ENCODE measurements at places on chromosomes 3 and 15.

GRCh38 chr15:80242132-80242769 is 9.8 kb downstream of the CTXND1 start:
- no peak for DNase-seq

- DNase-seq, result no peak
Measured at GRCh38 chr15:83585601-83586335, 68.2 kb upstream of the ADAMTSL3 start.

GRCh38 chr15:73305331-73306211 is 63.2 kb downstream of the HCN4 start:
- no peak for DNase-seq

GRCh38 chr3:73504239-73504638 is 120.5 kb downstream of the PDZRN3 start:
- no peak for DNase-seq

GRCh38 chr3:39268549-39268900 is 11.3 kb downstream of the CX3CR1 start:
- no peak for DNase-seq

GRCh38 chr15:56320316-56320715 is 44.9 kb upstream of the TEX9 start:
- no peak for DNase-seq

- DNase-seq, result no peak
Measured at GRCh38 chr3:87468235-87468634, 191.9 kb upstream of the POU1F1 start.

DNA sequence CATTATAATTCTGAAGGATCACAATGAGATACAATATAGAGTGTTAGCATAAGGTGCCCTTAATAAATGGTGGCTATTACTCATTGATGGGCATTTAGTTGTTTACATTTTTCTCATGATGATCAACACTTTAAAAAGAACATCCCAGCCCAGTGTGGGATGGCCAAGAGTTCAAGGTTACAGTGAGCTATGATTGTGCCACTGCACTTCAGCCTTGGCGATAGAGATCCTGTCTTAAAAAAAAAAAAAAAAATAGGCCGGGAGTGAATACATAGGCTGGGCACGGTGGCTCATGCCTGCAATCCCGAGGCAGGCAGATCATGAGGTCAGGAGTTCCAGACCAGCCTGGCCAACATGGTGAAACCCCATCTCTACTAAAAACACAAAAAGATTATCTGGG is 1.6 kb upstream of the FXR1 start:
- DNase-seq, result no peak

DNA sequence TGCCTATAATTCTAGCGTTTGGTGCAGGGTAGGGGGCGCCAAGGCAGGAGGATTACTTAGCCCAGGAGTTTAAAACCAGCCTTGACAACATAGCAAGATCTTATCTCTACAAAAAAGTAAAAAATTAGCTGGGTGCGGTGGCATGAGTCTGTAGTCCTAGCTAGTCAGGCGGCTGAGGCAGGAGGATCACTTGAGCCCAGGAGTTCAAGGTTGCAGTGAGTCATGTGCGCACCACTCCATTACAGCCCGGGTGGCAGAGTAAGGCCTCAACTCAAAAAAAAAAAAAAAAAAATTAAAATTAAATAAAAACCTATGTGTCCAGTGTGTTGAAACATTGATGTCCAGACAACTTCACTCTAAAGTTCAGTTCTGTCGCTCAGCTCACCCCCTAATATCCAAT is 78.2 kb upstream of the SOX2 start:
- no peak for DNase-seq

- DNase-seq, result no peak
Measured at GRCh38 chr3:167346171-167346570, 33.9 kb downstream of the ZBBX start.

DNA sequence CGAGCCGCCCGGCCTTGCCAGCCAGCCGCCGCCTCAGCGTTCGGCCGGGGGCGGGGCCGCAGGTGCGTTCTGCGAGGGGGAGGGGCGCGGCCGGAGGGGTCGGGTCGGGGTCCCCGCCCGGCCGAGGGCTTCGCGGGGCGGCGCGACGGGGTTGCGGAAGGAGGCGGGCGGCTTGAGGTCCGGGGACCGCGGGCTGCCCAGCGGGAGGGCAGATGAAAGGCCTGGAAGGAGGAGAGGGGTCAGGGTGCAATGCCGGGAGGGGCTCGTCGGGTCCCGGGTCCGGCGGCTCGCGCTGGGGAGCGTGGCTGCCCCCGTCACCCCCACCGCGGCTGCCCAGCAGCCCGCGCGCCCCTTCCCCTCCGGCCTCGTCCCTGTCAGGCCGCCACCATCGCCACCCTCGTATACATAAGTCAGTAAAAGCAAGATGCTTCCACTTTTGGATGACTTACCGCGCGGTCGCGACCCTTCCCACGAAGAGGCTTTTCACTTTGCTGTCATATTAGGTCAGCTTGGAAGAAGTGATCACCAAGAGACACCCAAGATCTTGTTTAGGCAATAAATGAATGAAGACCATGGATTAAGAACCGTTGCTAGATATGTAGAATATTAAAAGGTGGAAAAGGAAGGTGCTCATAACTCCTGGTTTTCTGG is 620 bp upstream of the ANP32A start:
- DNase-seq, result no peak

GRCh38 chr15:100705065-100705464 is 102.7 kb downstream of the ASB7 start:
- no peak for DNase-seq

DNA sequence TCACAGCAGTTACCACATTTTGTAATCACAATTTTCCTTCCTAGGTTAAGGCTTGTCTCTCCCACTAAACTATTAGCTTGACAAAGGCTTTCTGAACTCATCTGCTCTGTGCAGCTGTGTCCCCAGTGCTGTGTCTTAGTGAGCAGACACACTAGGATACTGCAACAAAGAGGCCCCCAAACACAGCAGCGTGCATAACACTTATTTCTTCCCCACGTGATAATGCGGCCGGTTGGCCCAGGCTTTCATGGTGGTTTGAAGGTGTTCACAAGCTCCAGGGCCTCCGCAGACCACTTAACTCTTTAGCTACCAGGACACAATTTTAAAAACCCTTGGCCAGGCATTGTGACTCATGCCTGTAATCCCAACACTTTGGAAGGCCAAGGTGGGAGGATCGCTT is 2.2 kb upstream of the HDAC11 start:
- DNase-seq, result no peak

DNA sequence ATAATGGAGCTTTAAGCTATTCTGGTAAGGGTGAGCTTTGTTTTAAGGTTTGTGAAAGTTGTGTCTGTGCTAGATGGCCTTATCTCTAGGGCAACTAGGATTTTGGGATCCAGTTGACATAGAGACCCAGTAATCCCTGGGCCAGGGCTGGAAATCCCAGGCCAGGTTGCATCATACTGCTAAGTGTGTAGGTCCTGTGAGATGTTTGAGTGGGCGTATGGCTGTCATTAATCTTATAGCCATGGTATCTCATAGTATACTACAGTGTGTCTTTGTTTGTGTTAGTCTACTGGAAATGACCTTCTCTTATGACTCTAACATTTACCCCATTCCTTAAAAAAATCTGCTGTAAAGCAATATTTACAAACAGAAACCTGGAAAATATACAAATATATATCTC is 151.4 kb downstream of the CACNA2D3 start:
- DNase-seq, result no peak

All from activated CD4-positive, alpha-beta T cell treated with anti-CD3 and anti-CD28 coated beads for 1 hour (primary cell).